ENCODE measurements at places on chromosomes 11 and 22.

- DNase-seq = no peak
These were observed 15.1 kb upstream of the BLID start for GRCh38 chr11:122131126-122131525.

DNA sequence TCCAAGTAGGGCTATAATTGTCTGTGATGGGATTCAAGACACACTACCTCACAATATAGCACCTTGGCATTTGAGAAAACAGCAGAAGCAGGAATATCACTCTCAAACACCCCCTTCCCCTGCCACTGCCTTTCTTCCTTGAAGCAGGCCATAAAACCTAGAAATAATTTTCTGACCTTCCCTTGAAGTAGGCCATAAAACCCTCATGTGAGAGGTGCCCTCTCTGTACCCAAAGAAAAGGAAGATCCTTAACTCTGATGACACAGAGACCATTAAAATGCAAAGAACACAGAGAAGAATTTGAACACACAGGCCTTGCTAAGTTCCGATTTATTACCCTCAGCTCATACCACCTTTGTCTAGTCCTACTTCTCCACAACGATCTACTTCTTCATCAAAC lies 631.7 kb upstream of the CADM1 start:
- DNase-seq = no peak

DNA sequence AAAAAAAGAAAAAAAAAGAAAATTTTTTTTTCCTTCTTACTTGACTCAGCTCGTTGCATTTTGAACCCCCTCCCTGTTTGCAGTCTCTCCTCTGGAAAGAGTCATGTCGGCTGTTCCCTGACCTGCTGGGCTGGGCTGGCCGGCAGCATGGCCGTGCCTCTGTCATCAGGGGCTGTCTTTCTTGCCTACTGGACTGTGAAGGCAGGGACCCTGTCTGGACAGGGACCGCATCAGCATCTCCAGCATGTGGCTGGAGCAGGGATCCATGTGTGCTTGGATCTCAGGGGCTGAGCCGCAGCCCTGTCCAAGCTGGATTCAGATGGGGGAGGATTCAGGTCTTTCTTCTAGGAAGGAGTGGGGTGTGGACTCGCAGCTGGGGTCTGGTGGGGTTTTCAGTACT lies 15.5 kb downstream of the FBLN1 start:
- DNase-seq = no peak

DNA sequence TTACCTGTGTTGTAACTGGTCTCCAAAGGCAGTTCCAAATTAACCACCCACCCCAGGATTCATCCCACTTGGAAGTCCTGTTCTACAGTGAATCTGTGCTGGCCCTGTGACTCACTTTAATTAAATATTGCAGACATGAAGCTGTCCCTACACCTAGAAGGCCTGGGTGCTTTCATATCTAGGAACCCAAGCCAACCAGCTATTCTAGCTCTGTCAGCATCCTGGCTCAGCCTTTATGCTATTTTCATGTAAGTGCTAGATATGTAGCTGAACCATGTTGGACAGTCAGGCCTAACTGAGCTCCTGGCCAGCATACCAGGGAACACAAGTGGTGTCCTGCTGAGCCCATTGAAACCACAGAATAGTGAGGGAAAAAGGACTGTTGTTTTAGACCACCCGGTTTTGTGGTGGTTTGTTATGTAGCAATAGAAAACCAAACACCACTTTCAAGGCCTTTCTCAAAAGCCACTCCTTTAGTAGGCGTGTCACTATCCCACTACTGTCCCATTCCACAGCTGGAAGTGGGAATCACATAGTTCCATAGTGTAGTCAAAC lies 30.3 kb downstream of the CNTF start:
- no peak for DNase-seq

GRCh38 chr11:8056810-8057463 lies 24.1 kb upstream of the TUB start:
- DNase-seq = no peak

GRCh38 chr22:27517361-27518155 lies 284.0 kb downstream of the MN1 start:
- no peak for DNase-seq

DNA sequence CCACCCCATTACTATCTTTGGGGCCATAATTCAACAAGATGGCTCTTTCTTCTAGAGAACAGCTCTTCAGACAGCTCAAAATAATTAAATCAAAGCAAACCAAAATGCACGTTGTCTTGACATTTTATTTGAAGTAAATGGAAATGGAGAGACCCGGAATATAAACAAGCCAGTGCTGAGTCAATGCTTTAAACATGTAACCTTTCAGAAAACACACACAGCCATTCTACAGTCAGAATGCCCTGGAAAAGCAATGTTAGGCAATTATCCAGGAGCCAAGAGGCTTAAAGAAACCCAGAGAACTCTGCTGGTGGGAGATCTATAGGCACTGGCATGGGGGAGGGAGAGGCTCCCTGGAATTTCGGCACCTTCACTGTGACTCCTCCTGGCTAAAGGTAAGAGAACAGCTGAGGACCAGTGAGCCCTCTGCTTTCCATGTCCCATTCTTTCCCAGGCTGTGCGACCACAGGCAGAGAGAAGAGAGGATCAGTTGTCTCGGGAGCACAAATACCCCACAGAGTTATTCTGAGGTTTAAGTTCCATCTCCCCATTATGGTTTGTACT lies 254.0 kb upstream of the CCDC90B start:
- no peak for DNase-seq

DNA sequence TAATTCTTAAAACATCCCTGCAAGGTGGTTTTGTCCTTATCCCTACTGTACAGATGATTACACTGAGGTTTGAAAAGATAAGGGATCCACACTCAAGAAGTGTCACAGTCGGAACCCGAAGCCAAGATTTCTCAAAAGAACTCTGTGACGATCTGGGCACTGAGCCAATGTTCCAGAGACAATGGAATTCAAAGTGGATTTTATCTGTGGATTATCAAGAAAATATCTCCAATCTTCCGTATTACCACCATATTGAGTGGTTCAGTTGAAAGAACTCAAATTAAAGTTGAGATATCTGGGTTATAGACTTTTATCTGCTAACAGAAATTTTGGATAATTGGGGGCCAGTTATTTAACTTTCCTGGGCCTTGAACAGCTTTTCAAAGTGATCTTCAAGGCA lies 100.0 kb upstream of the GRAMD1B start:
- no peak for DNase-seq

DNA sequence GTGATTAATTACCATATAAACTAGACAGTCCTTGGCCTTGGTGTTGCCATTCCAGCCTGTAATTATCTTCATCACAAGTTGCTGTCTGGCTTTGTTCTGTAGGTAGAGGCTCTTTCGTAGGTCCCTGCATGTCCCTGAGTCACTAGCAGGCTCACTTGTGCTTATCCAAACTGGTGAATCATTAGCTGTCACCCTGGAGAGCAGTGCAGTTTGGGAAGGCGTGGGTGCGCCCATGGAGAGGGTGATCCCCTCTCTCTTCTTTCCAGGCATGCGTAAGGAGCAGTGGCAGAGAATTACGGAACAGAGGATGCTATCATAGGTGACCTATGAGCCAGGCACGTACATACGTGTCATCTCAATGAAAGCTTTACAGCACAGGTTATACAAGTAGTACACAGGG lies 11.0 kb upstream of the EHF start:
- no peak for DNase-seq

- no peak for DNase-seq
These were observed 412 bp upstream of the RPS3 start for GRCh38 chr11:75398906-75399305.

DNA sequence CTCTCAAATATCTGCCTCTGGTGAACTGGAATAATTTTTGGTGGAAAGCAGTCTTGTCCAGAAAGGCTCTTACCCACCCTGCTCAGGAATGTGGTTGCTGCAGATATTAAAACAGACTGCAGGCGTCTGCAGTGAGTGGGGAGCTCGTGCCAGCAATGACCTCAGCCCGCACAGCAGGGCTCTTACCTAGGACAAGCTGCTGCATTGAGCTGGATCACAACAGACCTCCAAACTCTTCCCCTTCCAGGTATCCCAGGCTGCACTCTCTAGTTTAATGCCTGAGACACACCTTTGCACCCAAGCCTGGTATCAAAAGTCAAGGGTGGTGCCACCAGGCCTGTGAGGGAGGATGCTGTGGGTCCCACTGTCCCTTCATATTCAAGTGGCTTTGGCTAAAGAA lies 69.7 kb upstream of the CDON start:
- DNase-seq = no peak

DNA sequence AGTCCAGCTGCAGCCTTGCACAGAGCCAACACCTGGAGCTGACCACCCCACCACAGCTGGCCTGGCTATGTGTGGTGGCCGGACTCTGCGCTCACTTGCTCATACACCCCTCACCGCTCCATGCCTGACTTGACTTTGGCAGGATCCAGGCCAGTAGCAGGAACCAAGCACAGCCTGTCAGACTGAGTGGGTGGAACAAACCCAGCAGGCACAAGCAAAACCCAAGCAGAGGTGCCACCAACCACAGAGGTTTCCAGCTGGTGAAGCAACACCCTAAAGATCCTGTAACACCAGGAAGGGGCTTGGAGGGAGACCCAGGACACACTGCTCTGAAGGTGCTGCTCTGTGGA lies 44.9 kb upstream of the WNT11 start:
- DNase-seq = no peak

DNA sequence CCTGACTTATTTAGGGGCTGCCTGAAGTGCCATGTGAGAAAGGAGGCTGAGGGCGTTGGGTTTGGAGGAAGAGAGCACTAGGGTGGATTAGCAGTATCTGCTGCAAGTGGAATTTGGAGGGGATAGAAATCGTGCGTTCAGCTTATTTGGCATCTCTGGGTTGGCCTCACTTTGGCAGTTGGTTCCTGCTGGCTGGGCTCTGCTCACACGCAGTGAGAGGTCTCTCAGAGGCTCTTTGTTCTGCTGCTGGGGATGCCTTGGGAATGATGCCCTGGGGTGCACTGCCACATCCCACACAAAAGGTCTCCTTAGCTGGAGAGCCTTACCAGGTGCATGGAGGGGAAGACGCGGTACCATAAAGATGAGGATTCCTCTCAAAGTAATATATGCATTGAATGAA lies 17.7 kb upstream of the MICAL2 start:
- no peak for DNase-seq

- peak; percentile 32 for DNase-seq
These were observed 16.7 kb upstream of the SYT12 start for GRCh38 chr11:67006029-67006884.

- DNase-seq = no peak
These were observed 2.0 kb upstream of the GRK2 start for GRCh38 chr11:67264260-67264659.

- DNase-seq = no peak
These were observed 71.8 kb downstream of the UBASH3B start for GRCh38 chr11:122727101-122727929.

DNA sequence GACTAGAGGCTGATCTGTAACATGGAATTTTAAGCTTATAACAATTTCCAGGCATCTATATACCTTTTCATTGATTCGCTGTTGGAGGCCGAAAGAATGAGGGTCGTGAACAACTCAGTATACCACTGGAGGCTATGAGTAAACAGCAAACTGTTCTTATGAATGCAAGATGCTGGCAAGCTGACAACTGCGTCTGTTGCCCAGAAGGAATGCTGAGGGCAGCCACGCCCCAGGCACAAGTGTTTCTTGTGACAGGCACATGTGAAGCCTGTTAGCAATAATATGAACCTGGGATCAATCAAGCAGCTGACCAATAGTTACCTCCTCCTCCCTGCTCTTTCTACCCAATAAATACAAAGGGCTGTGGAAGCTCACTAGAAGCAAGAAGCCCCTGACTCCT lies 15.3 kb downstream of the RTCB start:
- no peak for DNase-seq

DNA sequence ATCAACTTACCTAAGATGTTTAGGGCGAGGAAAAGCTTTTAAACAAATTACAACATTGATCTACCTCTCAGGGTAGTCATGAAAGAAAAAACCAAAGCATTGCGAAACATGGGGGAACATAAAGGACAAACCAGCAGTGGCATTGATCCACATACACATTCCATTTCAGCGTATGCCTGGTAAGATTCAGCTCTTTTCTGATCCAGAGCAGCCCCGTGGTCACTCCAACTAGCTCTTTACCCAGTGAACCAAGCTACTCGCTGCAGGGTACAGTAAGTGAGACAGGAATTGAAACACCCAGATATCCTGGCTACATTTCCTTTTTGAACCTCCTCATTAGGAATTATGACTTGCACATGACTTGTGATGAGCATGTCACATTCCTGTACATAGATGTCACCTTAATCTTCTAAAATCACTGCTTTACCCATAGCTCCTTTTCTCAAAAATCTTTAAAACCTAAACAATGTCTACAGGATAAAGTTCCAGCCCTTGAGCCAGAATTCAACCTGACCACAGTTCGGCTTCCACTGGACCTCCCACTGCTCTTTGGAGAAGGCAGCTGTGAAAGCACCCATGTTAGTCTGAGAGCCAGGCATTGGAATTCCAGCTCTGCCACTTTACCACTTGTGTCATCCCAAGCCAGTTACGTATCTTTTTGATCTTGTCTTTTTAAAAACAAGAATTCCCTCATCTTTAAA lies 42.9 kb upstream of the AKIP1 start:
- no peak for DNase-seq

DNA sequence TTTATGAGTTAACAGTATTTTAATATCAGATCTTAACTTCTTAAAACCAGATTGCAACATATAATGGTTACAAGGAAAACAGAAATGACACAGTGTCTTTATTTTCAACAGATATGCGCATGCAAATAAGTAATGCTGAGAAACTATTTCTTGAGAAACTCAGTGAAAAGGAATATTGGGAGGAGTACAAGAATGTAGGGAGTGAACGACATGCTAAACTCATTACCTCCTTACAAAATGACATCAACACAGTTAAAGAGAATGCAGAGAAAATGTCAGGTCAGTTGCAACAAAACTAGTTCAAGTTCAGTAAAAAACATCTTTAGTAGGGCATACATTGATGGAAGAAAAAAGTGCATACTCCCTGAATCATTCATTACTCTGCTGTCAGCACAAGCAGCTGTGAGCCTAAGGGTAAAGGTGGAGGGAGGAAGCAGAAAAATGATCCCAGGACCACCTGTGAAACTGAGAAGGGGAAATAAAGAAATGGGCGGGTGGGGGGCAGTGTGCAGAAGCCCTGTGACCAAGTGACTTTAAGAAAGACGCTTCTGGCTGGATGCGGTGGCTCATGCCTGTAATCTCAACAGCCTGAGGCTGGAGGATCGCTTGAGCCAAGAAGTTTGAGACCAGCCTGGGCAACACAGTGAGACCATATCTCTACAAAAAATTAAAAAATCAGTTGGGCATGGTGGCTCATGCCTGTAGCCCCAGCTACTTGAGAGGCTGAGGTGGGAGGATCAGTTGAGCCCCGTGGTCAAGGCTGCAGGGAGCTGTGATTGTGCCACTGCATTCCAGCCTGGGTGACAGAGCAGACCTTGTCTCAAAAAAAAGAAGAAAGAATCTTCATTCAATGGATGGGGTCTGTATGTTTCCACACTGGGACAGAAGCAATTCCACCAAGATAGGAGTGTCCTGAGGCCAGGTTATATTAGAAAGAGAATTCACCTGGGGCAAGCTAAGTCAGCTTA lies 31.2 kb downstream of the CCDC83 start:
- DNase-seq = no peak

DNA sequence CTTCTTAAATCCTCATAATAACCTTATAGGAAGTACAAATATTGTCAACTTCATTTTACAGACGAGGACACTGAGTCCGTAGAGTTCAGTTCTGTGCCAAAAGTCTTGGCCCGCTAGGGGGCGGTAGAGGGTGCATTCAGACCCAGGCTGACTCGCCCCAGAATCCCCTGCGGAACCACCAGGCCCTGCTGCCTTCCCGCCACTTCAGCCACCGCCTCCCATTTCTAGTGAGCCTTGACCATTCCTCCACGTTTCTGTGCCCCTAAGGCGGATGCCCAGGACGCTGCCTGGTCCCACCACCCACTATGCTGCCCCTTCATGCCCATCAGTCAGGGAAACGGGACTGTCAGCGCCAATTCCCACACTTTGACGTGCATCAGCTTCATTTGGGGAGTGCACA lies 19.1 kb downstream of the SYT13 start:
- DNase-seq = peak; percentile 29
